ENCODE measurements at places on chromosomes 2 and 18. TPM values are rescaled to one million over a fixed set of nuclear protein-coding genes. Genes with fewer than 3 reads are reported as not detected.

Gene TUBA3E
- total RNA-seq: not detected

DNA sequence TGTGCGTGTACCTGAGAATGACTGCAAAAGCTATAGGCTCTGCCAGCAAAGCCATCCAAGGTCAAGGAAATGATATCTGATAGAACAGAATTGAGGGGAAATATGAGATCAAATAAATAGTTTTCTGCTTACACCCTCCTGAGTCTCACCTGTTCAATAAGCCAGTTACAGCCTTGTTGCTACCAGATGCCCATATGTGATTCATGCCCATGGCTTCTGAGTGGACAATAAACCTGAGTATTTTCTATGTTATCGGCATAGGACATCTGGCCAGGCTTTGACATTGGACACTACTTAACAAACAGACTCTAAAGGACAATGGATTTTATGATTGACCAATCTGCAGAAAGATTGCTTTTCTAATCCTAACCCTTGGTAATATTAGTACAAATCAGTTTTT is 297.9 kb downstream of the LRATD1 start:
- no peak for DNase-seq
- H3K27me3 ChIP-seq: no peaks in the 10 kb centered on the region
- H3K27ac ChIP-seq: no peak overlapping the region
- no peak overlapping the region for H3K4me3 ChIP-seq
- no peaks in the 10 kb centered on the region for H3K4me1 ChIP-seq

GRCh38 chr2:12702168-12703121 is 14.3 kb upstream of the TRIB2 start:
- H3K4me3 ChIP-seq: no peak overlapping the region
- H3K36me3 ChIP-seq: no peaks in the 10 kb centered on the region
- DNase-seq: no peak
- no peaks in the 10 kb centered on the region for H3K4me1 ChIP-seq

GRCh38 chr18:23126376-23127056 is 8.8 kb upstream of the CABLES1 start:
- no peak for DNase-seq
- no peaks in the 10 kb centered on the region for H3K36me3 ChIP-seq
- H3K4me1 ChIP-seq: peaks cover 30% of the 10 kb centered on the region
- no peaks in the 10 kb centered on the region for H3K27me3 ChIP-seq

- no peak overlapping the region for H3K4me3 ChIP-seq
- no peaks in the 10 kb centered on the region for H3K27me3 ChIP-seq
- H3K4me1 ChIP-seq: no peaks in the 10 kb centered on the region
- H3K36me3 ChIP-seq: no peaks in the 10 kb centered on the region
- no peak overlapping the region for H3K27ac ChIP-seq
- DNase-seq: no peak
Observed at GRCh38 chr2:169036736-169037440, 5.8 kb upstream of the ABCB11 start.

Gene SRD5A2
- total RNA-seq: not detected

GRCh38 chr2:218975060-218975777 is 9.8 kb downstream of the FEV start:
- no peak for DNase-seq
- H3K27me3 ChIP-seq: peaks cover 7% of the 10 kb centered on the region
- H3K4me1 ChIP-seq: peaks cover 5% of the 10 kb centered on the region
- no peak overlapping the region for H3K27ac ChIP-seq
- H3K36me3 ChIP-seq: no peaks in the 10 kb centered on the region
- no peak overlapping the region for H3K4me3 ChIP-seq

Gene HNRNPLL
- 69.8 TPM for total RNA-seq

Gene NT5DC4
- total RNA-seq: not detected

Gene TMEM37
- 0.28 TPM for total RNA-seq

Gene CHRNA1
- not detected for total RNA-seq

- no peaks in the 10 kb centered on the region for H3K4me1 ChIP-seq
- no peak overlapping the region for H3K27ac ChIP-seq
- H3K27me3 ChIP-seq: no peaks in the 10 kb centered on the region
Observed at GRCh38 chr2:233075141-233075965, 15.2 kb downstream of the INPP5D start.

GRCh38 chr2:20515290-20516220 is 68.7 kb downstream of the RHOB start:
- no peaks in the 10 kb centered on the region for H3K4me1 ChIP-seq
- no peaks in the 10 kb centered on the region for H3K36me3 ChIP-seq
- no peak overlapping the region for H3K4me3 ChIP-seq

Gene STAT4
- total RNA-seq: 0.05 TPM

DNA sequence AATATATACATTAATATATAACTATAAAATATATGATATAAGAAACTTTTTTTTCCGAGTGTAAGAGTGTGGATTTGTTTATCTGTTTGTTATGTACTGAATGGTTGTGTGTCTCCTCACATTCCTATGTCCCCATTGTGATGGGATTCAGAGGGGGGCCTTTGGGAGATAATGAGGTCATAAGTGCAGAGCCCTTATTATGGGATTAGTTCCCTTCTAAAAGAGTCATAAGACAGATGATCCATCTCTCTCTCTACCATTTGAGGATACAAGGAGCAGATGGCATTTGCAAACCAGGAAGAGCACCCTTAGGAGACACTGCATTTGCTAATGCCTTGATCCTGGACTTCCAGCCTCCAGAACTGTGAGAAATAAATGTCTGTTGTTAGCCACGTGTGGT is 30.3 kb upstream of the SAP130 start:
- H3K36me3 ChIP-seq: no peaks in the 10 kb centered on the region
- no peak overlapping the region for H3K4me3 ChIP-seq
- no peak for DNase-seq
- no peaks in the 10 kb centered on the region for H3K4me1 ChIP-seq

- H3K4me3 ChIP-seq: no peak overlapping the region
- H3K27ac ChIP-seq: no peak overlapping the region
- DNase-seq: no peak
- no peaks in the 10 kb centered on the region for H3K4me1 ChIP-seq
- no peaks in the 10 kb centered on the region for H3K36me3 ChIP-seq
Observed at GRCh38 chr2:236162031-236162845, 5.9 kb downstream of the GBX2 start.

GRCh38 chr2:177540283-177540682 is 147.7 kb downstream of the AGPS start:
- no peaks in the 10 kb centered on the region for H3K4me1 ChIP-seq
- no peak overlapping the region for H3K27ac ChIP-seq
- H3K27me3 ChIP-seq: no peaks in the 10 kb centered on the region
- no peaks in the 10 kb centered on the region for H3K36me3 ChIP-seq
- H3K4me3 ChIP-seq: no peak overlapping the region

Gene CDH19
- not detected for total RNA-seq

DNA sequence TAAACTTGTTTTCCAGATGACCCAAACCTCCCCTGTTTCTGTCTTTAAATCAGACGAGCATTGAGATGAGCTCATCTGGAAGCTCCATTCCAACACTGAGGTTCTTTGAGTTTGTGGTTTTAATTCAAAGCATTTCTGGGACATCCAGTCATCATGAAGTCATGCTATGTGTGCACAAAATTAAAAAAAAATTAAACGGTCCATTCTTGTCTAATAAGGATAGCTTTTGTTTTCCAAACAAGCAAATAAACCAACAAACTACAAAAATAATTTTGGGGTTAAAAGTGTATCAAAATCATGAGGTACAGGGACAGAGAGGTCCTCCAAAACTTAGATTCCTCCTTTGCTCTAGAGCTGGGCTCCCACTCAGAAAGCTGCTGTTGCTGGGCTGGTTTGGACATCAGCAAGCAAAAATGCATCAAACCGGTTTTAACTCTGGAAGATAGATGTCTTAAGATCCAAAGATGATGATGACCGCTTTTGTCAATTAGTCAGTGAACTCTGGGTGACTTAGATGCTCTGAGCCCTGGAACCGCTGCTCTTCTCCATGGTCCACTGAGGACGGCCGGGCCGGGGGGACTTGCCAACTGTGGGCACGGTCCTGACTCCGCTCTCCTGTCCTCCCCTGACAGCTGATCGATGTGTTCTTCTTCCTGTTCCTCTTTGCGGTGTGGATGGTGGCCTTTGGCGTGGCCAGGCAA is 65.4 kb downstream of the TRPM8 start:
- peak overlapping the region; percentile 48 for H3K27ac ChIP-seq
- peaks cover 14% of the 10 kb centered on the region for H3K4me1 ChIP-seq
- no peaks in the 10 kb centered on the region for H3K36me3 ChIP-seq
- H3K27me3 ChIP-seq: no peaks in the 10 kb centered on the region
- no peak for DNase-seq

GRCh38 chr18:22813648-22814328 is 119.3 kb upstream of the RBBP8 start:
- DNase-seq: no peak
- no peaks in the 10 kb centered on the region for H3K4me1 ChIP-seq
- no peaks in the 10 kb centered on the region for H3K36me3 ChIP-seq
- peaks cover 7% of the 10 kb centered on the region for H3K27me3 ChIP-seq
